Natural killer cell (primary cell): ENCODE measurements at places on chromosomes 11 and 22.

- peak; percentile 89 for DNase-seq
- no peak overlapping the region for H3K4me3 ChIP-seq
- H3K27ac ChIP-seq: no peak overlapping the region
- no peaks in the 10 kb centered on the region for H3K36me3 ChIP-seq
These were observed 3.6 kb downstream of the DUSP8 start for GRCh38 chr11:1568441-1568911.

GRCh38 chr11:79413268-79413667, 27.6 kb downstream of the TENM4 start:
- H3K27ac ChIP-seq: no peak overlapping the region
- H3K27me3 ChIP-seq: no peaks in the 10 kb centered on the region
- no peak for DNase-seq
- H3K36me3 ChIP-seq: no peaks in the 10 kb centered on the region

DNA sequence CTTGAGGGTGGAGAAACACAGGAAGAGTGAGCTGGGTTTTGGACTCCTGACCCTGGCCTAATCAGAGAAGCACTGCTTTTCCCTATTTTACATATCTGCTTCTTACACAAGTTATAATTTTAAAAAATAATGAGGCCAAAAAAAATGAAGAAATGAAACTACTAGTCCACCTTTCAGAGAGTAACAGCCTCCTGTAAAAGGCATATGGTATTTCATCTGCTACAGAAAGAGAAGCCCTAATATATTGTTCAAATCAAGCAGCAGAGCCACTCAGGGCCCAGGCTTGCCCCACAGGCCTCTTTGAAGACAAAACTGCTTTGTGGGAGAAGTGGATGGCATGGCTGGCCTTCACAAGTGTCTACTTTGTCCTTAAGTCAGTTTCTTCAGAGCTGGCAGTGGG, 10.0 kb downstream of the DIXDC1 start:
- H3K27me3 ChIP-seq: no peaks in the 10 kb centered on the region
- DNase-seq: no peak
- H3K27ac ChIP-seq: no peak overlapping the region
- peaks cover 7% of the 10 kb centered on the region for H3K4me1 ChIP-seq

DNA sequence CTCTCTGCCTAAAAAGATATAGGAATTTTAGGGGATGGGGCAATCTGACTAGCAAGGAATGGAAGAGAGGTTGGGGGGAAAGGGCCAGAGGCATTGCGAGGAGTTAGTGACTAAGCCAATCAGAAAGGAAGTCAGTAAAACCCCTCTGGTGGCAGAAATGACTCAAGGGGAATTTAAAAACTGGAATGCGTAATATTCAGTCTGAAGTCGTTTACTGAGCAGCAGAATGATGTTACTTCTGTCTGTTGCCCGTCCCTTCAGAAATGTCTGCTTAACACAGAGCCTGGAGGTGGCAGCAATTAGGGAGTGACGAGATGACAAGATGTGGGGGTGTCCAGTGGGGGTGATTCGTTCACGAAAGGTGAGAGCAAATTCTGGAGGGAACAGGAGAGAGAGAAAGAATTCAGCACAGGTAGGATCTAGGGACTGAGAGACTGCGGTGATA, 107.7 kb upstream of the CLMP start:
- H3K27me3 ChIP-seq: peaks cover 3% of the 10 kb centered on the region
- H3K36me3 ChIP-seq: no peaks in the 10 kb centered on the region

- no peaks in the 10 kb centered on the region for H3K27me3 ChIP-seq
- no peak overlapping the region for H3K4me3 ChIP-seq
- no peaks in the 10 kb centered on the region for H3K36me3 ChIP-seq
These were observed 32.5 kb upstream of the CFAP300 start for GRCh38 chr11:102014756-102015155.

DNA sequence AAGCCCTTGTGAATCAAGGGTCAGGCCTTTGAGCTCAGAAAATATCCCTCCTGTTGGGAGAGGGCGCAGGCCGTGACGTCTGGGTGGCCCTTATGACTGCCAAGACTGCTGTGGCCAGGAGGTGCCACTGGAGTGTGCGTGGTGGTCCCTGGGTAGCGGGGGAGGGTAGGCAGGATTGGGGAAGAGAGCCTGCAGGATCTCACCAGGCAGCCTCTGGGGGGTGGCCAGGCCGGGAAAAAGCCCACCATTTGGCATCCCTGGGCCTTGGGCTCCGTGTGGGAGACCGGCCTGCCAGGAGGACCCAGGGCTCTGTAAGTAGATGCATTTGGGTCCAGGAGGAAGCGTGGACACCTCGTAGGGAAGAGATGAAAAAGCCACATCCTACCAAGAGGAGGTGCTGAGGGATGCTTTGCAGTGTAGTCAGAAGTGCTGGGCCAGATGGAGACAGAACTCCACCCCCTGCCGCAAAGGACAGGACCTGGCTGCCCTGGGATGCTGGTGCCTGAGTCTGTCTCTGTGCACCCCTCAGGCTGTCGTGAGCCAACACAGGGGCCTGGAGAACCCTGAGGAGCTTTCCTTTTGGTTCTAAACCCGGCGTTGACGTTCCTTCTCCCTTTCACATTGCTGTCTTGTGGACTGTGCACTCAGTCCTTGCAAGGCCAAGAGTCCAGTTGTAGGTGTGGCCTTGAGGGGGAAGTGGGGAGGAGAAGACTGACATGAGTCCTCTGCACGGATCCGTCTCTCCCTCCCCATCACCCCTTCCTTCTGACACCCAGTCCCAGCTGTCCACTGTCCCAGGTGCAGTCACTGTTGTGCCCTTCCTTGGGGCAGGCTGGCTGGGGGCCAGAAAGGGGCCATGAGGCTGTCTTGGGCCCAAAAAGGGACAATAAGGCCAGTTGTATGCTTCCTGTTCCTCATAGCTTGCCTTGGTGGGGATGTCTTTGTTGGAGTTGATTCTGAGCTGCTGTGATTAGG, 12.7 kb upstream of the MIEF1 start:
- H3K4me1 ChIP-seq: peaks cover 5% of the 10 kb centered on the region
- H3K36me3 ChIP-seq: no peaks in the 10 kb centered on the region
- no peaks in the 10 kb centered on the region for H3K27me3 ChIP-seq
- no peak overlapping the region for H3K27ac ChIP-seq
